ENCODE measurements at places on chromosomes 2 and 18.

DNA sequence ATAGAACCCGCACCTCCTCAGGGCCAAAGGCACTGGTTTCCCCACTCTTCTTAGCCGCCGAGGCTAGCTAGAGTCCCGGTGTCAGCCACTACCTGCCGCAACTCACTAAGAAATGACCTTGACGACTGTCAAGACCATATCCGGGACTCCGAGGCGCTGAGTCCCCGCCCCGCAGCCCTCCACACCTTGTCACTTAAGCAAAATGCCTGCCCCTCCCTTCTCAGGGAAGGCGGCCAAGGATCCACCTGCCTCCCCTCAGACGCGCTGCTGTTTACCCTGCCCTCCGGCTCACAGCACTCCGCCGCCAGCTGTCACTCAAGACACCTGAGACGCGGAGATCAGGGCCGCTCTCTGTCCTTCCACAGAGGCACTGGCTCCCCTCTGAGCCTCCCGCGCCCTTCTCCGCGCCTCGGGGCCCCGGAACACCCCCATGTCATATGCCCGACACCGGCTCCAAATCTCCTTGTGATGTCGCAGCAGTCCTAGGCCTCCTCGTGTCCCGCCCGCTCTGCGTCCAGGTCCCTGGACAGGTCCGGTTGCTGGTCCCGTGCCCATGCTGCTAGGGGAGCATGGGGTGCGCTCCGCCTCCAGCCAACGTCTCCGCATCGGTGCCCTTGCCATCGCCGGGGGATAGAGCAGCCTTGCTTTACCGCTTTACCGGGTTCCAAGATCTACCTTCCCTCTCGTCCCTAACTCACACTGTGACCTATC, 32.5 kb upstream of the REG3G start:
- DNase-seq: no peak

- DNase-seq: no peak
Measured at GRCh38 chr2:233342301-233342700, 12.0 kb upstream of the DGKD start.

GRCh38 chr18:78949216-78949615, 30.4 kb upstream of the SALL3 start:
- DNase-seq: no peak

GRCh38 chr18:8406186-8406867, 202.9 kb upstream of the RAB12 start:
- no peak for DNase-seq

- no peak for DNase-seq
Measured at GRCh38 chr2:53944542-53944941, 26.3 kb downstream of the PSME4 start.

GRCh38 chr18:49521216-49521835, 34.3 kb upstream of the C18orf32 start:
- DNase-seq: no peak

- no peak for DNase-seq
Measured at GRCh38 chr2:67792191-67792590, 270.6 kb downstream of the C1D start.

DNA sequence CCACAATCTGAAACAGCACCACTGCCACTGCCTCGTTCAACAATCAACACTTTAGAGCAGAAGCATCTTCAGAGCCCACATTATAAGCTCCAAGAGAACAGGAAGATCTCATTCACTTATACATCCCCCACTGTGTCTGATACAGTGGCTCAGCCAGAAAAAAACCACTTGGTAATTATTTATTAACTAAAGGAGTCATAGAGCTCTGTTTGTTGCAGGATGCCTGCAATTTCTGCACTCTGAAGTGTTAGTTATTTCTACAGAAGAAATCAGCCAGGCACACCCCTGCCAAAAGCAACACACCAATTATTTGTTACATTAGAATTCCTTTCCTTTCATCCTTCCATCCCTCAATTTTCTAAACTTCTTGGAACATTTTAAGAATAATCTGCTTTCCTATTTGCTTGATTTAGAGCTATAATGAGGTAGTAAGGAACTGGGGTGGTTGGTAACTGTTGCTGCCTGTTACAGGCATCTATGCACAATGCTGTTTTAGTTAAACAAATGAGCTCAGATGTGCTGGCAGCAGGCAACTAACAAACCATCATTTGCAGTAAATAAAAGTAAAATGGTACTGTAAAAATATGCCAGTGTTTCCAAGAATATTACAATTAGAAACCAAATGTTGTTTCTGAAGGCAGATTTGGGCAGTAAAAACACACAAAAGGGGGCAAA, 59.9 kb downstream of the DYM start:
- DNase-seq: no peak

DNA sequence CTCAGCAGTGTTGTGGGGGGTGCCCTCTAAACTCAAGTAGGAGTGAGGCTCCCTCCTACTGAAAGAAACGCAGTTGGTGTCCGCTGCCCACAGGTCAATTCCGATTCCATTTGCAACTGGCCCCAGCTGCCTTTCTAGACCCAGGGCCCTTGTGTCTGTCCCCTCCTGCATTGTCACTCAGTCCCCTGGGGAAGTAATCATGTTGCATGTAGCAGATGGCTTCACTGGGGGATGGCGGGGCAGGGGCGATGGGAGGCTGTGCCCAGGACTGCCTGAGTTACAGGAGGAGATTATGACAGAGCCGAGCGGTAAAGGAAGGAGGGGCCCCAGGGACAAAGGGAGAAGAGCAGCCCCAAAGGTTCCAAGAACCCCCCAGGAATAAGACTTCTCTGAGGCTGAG, 62.5 kb upstream of the SH3RF3 start:
- DNase-seq: no peak

DNA sequence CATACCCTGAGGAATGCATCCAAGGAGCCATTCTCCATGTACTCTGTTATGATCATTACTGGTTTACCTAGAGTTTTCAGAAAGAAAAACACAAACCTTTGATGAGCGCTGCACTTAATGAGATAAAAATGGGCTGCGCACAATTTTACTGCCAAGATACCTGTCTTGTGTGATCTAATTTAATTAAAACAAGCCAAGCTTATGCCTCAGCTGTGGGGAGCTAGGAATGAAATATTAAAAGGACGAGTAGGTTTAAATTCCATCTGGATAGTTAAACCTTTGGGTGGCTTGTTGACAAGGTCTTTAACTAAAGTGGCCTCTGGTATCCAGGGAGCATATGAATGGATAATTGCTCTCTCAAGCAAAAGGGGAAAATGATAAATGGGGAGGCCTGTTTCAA, 135.0 kb downstream of the EPHA4 start:
- DNase-seq: no peak

- no peak for DNase-seq
Measured at GRCh38 chr2:132429351-132429750, 12.7 kb downstream of the GPR39 start.

DNA sequence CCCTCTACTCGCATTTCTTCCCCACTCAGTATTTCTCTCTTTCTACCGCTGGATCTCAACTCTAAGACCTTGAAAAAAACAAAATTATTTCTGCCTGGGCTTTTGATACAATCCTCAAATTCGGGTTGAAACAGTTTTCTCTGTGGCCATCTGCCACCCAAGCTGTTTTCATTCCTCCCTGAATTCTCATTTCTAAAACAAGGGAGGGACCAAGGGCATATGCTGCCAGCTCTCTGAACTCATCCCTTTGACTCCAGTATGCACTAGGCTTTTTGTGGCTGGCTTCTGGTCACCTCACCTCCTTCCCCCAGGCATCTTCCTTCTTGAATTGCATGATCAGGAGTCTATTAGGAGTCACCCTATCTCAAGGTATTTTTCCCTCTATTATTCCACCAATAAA, 49.5 kb downstream of the CCDC148 start:
- DNase-seq: no peak

DNA sequence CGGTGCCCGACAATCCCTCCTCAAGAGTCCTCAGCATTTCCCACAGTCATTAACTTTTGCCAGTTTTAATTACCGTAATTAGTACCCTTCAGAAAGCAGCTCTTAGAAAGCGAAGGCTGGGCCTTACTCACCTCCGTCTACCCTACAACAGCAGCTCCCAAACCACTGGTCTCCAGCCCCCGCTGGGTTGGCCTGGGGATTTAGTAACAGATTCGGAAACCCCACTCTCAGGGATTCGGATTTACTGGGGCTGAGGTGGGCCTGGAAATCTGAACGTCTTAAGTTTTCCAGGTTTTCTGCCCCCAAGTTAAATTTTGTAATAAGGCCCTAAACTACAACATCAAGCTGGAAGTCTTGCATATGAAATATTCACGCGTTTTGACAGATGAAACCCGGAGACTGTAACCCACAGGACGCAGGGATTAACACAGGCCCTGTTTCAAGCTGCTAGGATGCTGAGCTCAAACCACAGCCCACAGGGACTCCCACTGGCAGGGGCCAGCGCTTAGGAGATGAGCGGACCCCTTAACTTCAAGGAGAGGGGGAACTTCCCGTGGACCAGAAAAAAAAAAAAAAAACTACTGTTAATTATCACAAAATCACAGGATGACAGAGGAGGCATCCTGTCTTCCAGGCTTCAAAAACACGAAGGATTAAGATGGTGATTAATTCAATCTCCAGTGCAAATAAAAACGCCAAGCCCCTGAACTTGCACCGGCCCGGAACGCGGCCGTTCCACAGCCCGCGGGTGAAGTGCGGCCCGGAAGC, 985 bp downstream of the ILKAP start:
- DNase-seq: no peak

DNA sequence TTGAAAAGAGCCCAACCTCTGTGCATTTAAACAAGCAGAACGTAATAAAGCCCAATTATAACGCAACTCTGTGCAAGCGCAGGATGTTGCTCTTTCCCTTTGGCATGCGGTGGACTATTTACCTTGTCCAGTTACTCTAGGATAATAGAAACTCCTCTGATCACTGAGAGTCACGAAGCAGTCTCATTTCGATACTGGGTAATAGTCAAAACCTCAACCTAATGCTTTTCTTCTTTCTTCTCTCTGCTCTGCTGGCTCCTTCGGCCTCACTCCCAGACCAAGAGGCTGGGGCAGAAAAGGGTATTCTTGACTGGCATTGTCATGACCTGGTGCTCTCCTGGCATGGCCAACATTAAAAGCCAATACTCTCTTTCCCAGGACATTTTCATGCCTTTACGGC, 89.7 kb upstream of the GCFC2 start:
- no peak for DNase-seq

DNA sequence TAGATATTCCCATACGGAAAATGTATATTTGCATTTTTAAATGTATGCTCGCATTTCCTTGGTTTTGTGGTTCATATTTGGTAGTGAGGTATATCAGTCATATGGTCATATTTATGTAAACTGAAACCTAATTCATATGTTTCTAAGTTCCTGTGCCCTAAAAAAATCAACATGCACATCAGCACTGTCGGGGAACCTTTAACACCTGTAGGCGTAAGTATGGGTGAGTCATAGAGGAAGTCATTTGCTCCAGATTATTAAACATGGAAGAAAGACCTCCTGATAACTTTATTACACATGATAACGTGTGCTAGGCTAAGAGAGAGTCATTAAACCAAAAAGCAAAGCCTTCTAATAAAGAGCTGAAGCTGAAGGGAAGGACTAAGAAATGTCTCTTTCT, 437.7 kb downstream of the NRXN1 start:
- no peak for DNase-seq

DNA sequence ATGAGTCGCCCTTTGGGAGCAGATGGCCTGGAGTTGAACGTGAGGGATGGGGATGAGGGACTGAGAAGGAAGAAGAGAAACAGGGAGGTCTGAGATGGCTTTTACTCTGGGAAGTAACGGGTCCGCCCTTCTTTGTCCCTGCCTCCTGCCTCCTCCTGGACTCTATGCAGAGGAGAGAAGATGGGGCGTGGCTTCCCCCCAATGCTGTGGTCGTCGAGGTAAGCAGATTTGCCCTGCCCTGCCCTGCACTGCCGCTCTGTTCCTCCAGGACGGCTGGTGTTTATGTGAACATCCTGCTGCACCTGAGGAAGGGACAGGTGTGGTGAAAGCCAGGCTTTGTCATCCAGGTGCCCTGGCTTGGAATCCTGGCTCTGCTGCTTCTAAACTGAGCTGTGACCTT, 13.5 kb upstream of the NTSR2 start:
- no peak for DNase-seq

DNA sequence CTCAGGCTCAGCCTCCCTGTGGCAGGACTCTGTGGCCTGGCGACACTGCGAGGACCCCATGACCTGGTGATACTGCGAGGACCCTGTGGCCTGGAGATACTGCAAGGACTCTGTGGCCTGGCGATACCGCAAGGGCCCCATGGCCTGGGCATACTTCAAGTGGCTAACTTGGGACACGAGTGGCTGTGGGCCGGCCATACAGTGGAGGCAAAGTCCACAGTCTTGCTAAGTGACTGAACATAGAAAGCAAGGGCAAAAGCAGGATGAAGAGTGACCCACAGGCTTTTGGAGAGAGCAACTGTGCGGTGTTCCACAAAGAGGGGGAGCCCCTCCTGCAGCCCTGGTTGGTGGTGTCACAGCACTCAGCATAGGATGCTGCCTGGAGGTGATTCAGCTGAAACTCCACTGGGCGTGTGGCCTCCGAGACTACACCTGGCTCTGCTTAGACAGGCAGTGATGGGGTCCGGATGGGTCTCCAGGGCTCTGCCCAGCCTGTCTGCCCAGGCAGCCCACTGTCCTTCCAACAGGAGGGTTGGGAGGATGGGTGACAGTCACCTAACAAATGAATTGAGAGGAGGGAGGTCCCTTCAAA, 691.0 kb upstream of the HS6ST1 start:
- no peak for DNase-seq

GRCh38 chr18:79211844-79212243, 142.7 kb downstream of the ATP9B start:
- DNase-seq: no peak

GRCh38 chr2:36307441-36307840, 48.1 kb upstream of the CRIM1 start:
- DNase-seq: no peak

DNA sequence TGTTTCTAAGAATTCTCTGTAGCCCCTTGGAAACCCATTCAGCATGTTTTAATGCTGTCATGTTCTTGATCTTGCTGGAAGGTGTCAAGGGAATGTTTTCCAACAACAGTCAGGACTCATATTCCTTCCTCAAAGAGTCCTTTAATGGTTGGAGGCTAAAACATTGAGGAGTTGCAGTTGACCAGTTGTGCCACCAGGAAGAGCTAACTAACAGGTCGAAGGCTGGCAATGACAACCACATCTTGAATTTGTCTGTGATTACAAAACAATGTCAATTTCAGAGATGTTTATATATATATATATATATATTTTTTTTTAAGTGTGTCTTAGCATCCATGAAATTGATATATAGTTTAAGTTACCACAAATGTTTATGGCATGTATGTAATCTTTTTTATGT, 151.5 kb downstream of the INO80D start:
- no peak for DNase-seq
